ENCODE measurements at places on chromosomes 16 and 17.

DNA sequence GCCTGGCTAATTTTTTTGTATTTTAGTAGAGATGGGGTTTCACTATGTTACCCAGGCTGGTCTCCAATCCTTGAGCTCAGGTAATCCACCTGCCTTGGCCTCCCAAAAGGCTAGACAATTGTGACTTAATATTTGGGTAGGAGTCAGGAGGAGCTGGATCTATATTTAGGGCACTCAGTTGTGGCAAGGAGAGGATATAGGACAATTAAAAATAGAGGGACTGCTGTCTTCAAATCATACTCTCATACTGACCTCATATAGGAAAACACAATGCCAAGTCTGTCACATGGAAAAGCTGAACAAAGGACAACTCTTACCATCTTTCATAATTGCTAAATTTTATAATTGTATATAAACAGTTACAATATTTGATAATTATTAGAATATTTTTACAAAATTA, 17.1 kb downstream of the IRX3 start:
- no peak for DNase-seq

GRCh38 chr17:77399319-77399957, 258.7 kb downstream of the SEC14L1 start:
- DNase-seq, result no peak

DNA sequence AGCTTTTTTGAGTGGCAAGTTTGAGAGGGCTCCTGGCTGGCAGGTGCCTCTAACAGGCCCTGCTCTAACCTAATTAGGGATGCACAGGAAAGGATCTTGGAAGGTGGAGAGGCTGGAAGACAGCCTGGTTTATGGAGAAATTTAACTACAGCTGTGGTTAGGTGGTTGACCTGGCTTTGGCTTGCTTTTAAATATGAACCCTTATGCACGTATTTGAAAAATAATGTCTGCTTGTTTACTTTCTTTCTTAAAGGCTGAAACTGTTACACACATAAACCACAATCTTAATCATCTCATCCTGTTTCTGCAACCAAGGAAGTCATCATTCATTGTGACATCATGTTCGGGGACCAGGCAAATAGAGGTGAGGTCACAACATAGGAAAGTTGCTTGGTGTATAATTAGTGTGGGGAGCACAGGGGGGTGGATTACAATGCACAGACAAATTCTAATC, 23.1 kb upstream of the DHRS13 start:
- no peak for DNase-seq

DNA sequence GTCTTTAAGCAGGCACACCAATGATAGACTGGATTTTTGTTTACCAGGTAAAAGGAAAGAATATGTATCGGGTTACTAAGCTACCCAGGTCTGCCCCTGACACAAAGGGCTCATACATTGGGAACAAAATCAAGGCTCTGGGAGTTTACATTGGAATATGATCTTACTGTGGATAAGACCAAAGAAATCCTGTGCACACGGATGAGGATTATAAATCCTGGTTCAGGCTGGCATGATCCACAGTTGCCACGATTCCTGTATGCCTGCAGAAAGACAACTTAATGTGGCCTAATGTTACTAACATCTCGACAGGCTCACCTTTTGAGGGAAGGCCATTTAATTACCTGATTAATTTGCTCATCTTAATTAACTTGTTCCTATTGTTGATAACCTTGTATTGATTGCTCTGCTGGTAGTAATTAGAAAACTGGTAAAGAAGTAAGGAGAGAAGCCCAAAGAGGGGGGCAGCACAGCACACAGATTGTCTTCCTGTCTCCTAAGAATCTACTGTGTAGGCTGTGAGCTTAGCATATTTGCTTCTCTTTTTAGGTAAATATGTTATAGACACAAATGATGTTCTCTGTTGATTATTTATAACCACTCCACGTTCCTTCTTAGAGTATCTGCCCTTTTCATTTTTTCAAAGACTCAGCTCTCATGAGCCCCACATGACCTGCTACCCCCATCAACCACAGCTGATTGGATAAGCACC, 51.0 kb upstream of the TOX3 start:
- DNase-seq, result no peak

DNA sequence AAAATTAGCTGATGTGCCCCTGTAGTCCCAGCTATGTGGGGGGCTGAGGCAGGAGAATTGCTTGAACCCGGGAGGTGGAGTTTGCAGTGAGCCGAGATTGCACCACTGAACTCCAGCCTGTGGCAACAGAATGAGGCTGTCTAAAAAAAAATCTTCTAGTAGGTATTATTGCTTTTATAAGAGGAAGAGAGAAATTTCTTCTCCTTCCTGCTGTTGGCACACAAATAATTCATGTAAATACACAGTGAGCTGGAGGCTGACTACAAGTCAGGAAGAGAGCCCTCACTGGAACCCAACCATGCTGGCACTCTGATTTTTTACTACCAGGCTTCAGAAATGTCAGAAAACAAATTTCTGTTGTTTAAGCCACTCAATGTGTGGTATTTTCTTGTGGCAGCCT, 6.7 kb downstream of the PRDM7 start:
- DNase-seq, result no peak

DNA sequence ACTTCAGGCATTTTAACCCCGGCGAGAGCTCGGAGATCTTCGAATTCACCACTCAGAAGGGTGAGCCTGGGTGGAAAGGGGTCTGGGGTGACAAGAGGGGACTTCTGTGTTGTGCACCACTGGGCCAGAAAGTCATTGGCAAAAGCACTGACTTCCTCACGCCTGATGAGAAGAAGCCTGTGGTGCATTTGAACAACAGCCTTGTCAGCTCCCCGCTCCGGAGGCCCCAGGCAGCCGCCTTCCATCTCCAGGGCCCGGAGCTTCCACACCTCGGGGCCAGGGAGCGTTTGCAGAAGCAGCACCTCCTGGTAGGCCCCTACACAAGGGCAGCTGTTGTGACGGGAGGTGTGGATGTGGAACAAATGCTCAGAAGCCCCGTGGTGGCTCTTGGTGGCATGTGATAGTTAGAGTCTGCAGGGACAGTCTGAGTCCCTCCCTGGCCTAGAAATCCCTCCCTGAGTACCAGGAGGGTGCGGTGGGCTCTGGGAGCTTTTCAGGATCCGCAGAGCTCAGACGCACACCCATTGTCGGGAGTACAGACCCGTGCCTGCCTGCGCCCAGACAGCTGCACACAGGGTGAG, 9.7 kb downstream of the CACNG1 start:
- DNase-seq, result peak; percentile 59

- no peak for DNase-seq
These were observed 14.2 kb upstream of the SEC14L1 start for GRCh38 chr17:77126519-77126918.

DNA sequence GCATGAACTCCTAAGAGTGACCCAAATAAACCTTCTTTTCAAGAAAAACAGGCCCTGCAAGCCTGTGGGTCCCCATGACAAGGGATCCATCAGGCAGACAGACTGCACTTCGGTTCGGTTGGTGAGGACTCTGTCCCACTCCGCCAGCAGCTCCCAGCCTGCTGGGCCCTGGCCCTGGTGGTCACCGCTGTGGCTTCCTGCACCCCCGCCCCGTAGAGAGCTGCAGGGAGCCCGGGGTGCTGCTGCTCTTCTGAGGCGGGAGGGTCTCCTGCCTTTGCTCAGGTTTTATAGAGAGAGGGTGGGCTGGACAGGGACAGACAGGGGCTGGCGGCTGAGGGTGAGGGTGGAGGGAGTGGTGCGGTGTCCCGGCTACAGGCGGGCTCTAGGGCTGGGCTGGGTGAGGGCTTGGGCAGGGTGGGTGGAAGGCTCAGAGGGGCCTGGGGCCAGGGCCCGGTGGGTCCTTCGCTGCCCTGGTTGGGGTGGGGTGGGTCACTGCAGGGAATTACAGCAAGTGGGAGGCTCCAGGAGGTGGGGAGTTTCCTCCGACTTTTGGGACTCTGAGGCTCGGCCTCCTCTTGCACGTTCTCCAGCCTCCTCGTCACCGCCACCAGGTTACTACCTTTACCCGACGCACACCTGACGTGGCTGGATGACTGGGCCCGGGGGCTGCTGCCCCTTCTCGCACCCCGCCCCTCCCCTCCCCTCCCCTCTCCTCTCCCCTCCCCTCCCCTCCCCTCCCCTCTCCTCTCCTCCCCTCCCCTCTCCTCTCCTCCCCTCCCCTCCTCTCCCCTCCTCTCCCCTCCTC, 90.2 kb upstream of the CBX4 start:
- no peak for DNase-seq

- no peak for DNase-seq
These were observed 76.7 kb downstream of the HLF start for GRCh38 chr17:55341432-55341831.

All from cardiac septum (tissue), 1 donor.